Tibial nerve (tissue), 4 donors: ENCODE measurements at places on chromosomes 2 and 18.
A peak's percentile ranks its signal among the peaks of the same experiment; 100 is the strongest.

- H3K36me3 ChIP-seq: no peaks in the 10 kb centered on the region
- H3K4me1 ChIP-seq: no peaks in the 10 kb centered on the region
- H3K27me3 ChIP-seq: no peaks in the 10 kb centered on the region
- H3K4me3 ChIP-seq: no peak overlapping the region
- DNase-seq: no peak
Measured at GRCh38 chr18:70462078-70462439, 173.2 kb downstream of the SOCS6 start.

DNA sequence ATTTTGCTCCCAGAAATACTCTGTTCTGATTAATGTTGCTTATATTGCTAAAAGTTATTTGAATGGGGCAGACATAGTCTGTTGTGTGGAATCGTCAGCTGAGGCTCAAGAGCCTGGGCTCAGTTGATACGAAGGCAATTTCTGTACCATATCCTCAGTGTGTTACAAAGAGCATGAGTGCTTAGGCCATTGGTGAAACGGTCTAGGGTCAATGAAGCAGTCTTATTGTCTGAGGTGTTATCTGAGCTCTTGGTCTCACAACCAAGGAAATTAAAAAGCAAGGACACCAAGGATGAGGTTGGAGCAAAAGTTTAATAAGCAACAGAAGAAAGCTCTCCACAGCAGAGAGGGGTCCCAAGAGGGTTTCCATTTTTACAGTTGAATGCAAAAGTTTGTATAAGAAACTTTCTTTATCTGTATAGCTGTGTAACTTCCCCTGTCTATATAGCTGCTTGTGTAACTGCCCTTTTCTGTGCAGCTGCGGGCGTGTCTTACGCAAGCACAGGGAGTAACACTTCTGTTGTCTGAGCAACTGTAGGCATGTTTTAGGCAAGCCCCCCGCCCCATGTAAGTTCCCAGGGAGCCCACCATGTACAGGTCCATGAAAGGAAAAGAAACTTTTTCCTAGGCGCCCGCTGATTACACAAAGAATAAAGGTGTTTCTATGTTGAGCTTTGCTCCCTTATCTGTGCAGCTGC is 40.6 kb upstream of the DSC1 start:
- no peaks in the 10 kb centered on the region for H3K27me3 ChIP-seq
- DNase-seq: peak; percentile 9
- peaks cover 7% of the 10 kb centered on the region for H3K4me1 ChIP-seq

GRCh38 chr2:202221873-202222272 is 16.5 kb downstream of the SUMO1 start:
- no peak overlapping the region for H3K27ac ChIP-seq
- H3K4me1 ChIP-seq: no peaks in the 10 kb centered on the region
- H3K27me3 ChIP-seq: no peaks in the 10 kb centered on the region
- DNase-seq: no peak

GRCh38 chr2:11411244-11411643 is 54.7 kb downstream of the E2F6 start:
- H3K4me3 ChIP-seq: no peak overlapping the region
- no peaks in the 10 kb centered on the region for H3K27me3 ChIP-seq
- H3K36me3 ChIP-seq: no peaks in the 10 kb centered on the region
- H3K27ac ChIP-seq: no peak overlapping the region

DNA sequence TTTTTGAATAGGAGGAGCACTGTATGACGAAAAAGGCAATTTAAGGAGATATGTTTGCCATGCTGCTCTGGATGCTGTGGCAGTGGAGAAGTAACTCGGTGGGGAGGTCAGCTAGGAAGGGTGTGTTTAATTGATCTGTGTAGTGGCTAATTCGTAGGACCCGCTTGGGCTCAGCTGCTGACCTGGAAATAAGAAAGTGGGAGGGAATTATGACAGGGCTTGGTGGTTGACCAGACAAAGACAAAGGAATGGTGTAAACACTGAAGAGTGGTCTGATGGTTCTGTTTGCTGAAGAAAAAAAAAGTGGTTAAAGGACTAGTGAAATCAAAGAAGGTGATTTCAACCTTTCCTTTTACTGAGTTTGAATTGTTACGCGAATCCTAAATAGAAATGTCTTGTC is 146.0 kb downstream of the MAP4K4 start:
- peaks cover 3% of the 10 kb centered on the region for H3K36me3 ChIP-seq
- no peak overlapping the region for H3K4me3 ChIP-seq
- H3K4me1 ChIP-seq: peaks cover 41% of the 10 kb centered on the region
- DNase-seq: no peak
- no peaks in the 10 kb centered on the region for H3K27me3 ChIP-seq
- H3K27ac ChIP-seq: no peak overlapping the region

GRCh38 chr2:72955228-72956049 is 38.1 kb downstream of the EMX1 start:
- H3K4me3 ChIP-seq: no peak overlapping the region
- H3K27ac ChIP-seq: no peak overlapping the region
- DNase-seq: no peak
- H3K4me1 ChIP-seq: no peaks in the 10 kb centered on the region
